ENCODE measurements at places on chromosomes 6 and 20. TPM values are rescaled to one million over a fixed set of nuclear protein-coding genes. Genes with fewer than 3 reads are reported as not detected.

- DNase-seq = no peak
Observed at GRCh38 chr6:15255481-15255880, 9.6 kb downstream of the JARID2 start.

DNA sequence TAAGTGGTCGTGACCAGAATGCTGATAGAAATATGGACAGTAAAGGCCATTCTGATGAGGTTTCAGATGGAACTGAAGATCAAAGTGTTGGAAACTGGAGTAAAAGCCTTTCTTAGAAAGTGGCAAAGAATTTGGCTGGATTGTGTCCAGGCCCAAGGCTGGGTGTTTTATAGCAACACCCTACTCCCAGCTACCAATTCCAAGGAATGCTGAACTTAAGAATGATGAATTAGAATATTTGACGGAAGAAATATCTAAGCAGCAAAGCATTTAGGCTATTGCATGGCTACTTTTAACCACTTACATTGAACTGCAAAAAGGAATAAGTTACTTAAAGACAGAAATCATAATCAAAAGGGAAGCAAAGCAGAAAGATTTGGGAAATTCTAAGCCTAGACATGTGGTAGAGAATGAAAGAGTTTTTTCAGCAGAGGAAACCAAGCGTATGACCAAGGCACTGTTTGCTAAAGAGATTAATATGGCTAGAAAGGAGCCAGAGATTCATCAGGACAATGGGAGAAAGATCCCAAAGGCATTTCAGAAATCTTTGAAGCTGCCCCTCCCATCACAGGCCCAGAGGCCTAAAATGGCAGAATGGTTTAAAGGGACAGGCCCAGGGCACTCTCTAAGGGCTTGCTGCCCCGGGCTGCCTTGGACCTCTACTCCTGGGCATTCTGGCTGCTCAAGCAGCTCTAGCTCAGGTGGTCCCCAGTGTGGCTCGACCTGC, 25.8 kb downstream of the SDHAF4 start:
- no peak for DNase-seq

DNA sequence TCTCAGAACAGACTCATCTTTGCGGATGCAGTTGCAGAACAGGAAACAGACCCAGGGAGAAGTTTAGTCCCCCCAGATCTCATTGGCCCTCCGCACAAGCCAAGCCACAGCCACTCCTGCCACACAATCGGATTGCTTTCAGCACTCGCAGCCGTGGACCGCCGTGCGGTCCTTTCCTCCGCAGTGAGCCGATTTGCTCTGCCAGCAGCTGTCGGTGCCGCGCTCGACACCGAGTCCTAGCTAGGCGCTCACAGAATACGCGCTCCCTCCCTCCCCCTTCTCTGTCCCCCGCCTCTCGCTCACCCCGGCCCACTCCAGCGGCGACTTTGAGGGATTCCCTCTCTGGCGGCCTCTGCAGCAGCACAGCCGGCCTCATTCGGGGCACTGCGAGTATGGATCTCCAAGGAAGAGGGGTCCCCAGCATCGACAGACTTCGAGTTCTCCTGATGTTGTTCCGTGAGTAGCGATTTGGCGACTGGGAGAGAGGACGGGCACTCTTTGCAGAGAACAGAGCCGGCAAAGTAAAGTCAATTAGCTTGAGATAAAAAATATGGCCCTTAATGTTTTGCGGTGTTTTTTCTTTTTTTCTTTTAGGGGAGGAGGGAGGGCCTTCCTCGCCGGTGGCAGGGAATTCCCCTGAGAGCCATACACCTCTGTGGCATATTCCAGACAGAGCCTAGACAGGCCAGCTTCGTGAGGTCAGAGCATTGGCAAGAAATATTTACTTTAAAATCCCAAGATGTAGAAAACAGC, at the start of gene LAMP5:
LAMP5 (plus strand) TSS at position 130 of the 753 bp plus-strand sequence; CDS start at position 393, 263 bp downstream.
- peak; percentile 34 for DNase-seq

- no peak for DNase-seq
Observed at GRCh38 chr20:6838181-6838826, 70.8 kb downstream of the BMP2 start.

DNA sequence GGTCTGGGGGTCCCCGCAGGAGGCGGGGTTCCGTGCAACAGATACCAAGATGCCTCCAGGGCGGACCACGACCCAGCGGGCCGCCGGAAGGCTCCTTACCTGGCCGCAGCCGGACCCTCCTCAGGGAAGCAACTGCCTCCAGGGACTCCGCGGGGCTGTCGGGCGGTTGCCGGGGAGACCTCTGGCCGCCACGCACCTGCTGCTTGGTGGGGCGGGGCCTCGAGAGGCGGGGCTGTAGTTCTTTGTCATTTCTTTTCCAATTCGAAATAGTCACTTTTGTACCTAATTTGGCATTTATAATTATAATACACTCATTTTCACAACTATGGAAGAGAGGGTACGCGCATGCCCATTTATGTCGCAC, 647 bp downstream of the AK9 start:
- DNase-seq = no peak

- DNase-seq = no peak
Observed at GRCh38 chr20:35355372-35355771, 56.4 kb downstream of the UQCC1 start.

DNA sequence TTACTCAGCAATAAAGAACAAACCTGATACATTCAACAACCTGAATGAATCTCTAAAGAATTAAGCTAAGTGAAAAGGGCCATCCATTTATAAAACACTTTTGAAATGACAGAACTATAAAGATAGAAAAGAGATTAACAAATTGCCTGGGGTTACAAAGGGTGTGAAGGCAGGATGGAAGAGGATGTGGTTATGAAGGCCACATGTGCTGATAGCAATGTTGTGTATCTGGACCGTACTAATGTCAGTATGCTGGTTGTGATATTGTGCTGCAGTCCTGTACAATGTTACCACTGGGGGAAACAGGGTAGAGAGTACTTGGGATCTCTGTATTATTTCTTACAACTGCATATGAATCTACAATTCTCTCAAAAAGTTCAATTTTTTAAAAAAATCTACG, 36.4 kb downstream of the ELOVL5 start:
- DNase-seq = no peak

GRCh38 chr6:169953686-169954085, 202.3 kb downstream of the ERMARD start:
- DNase-seq = no peak

DNA sequence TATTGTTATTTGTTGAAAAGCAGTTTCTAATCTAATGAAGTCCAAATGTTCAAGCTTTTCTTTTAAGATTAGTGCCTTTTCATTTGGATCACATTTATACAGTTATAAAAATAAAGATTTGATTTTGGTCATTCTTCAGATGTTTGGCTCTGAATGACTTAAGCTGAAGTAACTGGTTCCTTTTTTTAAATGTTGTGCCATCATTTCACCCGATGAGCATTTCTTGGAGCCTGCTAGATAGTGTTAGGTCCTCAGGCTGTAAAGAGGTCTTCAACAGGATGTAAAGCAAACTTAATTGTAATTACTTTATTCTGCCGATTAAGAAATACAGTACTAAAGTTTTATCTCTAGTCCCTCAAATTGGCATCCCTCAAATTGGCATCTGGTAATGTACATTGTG, 41.2 kb upstream of the ASIP start:
- no peak for DNase-seq

DNA sequence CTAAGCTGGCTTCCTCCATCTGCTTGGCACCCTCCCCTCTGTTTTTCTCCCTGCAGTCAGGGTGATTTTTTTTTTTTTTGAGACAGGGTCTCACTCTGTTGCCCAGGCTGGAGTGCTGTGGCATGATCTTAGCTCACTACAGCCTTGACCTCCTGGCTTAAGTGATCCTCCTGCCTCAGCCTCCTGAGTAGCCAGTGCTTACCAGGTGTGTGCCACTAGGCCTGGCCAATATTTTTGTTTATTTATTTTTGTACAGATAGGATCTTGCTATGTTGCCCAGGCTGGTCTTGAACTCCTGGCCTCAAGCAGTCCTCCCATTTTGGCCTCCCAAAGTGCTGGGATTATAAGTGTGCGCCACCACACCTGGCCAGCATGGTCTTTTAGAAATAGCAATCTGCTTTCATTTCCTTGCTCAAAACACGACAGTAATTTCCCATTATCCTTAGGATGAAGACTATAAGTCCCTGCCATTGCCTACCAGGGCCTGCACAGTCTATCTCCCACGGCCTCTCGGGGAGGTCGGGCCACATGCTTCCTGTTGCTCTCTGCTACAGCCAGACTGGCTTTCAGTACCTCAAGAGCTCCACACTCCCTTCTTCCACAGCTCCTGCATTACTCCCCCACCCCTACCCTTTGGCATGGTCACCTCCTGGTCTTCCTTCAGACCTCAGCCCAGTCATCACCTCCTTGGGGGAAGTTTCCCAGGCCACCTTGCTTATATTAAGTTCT, 11.1 kb upstream of the CD164 start:
- DNase-seq = no peak

DNA sequence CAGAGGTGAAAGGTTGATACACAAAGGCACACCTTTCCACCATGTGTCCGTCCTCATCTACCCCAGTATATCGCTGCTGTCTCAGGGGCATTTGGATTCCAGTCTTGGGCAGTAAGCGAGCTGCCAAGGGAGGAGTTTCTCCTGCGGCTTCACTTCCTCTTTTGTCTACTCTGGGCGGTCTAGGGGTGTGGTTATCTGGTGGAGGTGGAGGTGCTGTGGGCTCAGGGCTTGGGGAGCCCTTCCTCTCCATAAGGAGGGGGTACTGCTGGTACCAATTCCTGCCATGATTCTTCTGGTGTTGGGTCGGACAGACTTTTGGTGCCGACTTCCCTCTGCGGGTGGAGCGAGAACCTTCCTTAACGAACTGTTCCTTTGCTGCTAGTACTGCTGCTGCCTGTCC, 31.9 kb upstream of the FABP7 start:
- no peak for DNase-seq

- no peak for DNase-seq
Observed at GRCh38 chr20:19867940-19868371, 109.9 kb downstream of the RIN2 start.

DNA sequence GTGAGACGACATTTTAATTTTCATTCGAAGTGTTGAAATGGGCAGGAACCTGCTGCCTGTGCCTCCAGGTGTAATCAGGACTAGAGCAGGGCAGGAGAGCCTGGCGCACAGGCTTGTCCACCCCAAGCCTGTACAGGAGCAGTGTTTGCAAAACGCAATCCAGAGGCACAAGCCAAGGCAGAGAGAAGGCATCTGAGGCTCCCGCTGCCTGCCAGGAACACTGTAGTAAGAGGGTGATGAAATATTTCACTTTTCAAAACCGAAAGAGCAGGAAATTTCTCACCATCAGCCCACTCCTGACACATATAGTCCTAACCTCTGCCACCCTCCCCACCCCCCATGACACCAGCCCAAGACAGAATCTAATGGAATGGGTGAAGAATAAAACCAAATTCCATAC, 132.5 kb downstream of the RTN4IP1 start:
- no peak for DNase-seq

FAM135A gene
- total RNA-seq = 161 TPM

CTCFL gene
- total RNA-seq = not detected

OOEP gene
- total RNA-seq = not detected

REM1 gene
- total RNA-seq = not detected

PDE7B gene
- 3.0 TPM for total RNA-seq

MYT1 gene
- 5.9 TPM for total RNA-seq

GRIK2 gene
- 82.7 TPM for total RNA-seq

CAGE1 gene
- total RNA-seq = under 0.01 TPM

IER3 gene
- total RNA-seq = 3.0 TPM

Measured in occipital lobe (tissue), 3 donors.